ENCODE measurements at places on chromosomes 7 and 10.

GRCh38 chr7:127287133-127287532 lies 34.4 kb upstream of the GRM8 start:
- DNase-seq, result no peak

DNA sequence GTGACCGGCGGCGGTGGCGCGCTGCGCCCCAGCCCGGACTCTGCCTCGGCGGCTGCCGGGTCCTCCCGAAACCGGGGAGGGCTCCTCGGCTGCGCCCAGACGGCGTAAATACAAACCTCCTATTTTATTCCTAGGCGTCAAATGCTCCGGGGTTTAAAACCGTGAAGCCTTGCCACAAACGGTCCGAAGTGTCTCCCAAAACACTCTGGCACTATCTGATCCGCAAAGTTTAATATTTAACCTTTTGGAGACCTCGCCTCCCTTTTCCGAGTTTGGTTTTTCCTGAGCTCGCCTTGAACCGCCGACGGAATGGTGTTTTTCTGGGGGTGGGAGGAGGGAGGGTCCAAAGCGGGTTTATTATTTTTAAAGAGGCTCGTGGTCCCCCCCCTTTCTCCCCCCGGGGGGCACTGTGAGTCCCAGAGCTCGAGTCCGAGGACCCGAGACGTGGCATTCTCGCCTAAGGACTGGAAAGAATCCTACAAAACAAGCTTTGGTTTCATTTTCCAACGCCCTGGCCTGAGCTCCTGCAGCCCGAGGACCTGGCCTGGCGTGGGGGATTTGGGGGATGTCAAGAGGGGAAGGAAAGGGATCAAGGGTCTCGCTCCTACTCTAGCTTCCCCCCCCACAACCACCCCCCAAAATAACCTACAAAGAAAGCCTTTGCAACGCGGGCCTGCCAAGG lies 1.8 kb downstream of the TNRC18 start:
- no peak for DNase-seq

- no peak for DNase-seq
These were observed 136.2 kb upstream of the FZD8 start for GRCh38 chr10:35778306-35778705.

DNA sequence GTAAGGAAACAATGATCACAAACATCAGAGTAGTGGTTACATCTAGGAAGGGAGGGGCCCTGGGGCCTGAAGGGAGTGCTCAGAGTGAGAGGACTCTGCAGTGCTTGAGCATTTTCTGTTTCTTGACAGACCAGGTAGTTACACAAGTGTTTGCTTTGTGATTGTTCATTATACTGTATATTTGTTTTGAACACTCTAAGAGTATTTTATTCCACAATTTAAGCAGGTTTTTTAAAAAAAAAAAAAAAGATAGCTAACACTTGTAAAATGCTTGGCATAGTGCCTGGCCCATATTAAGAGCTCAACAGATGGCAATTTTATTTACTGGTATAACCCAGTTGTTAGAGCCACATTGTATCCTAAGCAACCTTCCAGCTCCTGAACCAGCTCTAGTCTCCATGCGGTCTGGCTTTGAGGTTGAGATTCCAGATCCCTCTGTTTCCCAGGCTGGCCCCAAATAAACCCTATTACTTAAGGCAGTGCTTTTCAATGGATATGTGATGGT lies 20.1 kb upstream of the ATXN7L1 start:
- DNase-seq, result no peak

DNA sequence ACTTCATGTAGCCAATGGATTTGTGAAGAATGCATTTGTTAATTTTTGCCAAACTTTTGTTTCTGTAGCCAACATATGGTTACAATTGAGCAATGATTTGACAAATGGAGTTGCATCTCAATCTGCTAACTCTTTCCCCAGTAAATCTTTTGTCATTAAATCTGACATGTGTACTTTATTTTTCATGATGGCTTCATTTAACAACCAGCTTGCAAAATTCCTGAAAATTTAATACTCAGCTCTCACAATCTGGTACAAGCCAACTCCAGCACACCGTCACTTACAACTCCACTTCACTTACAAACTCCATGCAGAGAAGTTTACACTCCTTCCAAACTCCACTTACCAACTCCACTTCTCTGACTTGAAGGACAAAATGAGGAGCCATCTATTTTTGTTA lies 26.5 kb upstream of the HIBADH start:
- DNase-seq, result no peak

GRCh38 chr10:44923611-44924010 lies 12.5 kb downstream of the TMEM72 start:
- no peak for DNase-seq

DNA sequence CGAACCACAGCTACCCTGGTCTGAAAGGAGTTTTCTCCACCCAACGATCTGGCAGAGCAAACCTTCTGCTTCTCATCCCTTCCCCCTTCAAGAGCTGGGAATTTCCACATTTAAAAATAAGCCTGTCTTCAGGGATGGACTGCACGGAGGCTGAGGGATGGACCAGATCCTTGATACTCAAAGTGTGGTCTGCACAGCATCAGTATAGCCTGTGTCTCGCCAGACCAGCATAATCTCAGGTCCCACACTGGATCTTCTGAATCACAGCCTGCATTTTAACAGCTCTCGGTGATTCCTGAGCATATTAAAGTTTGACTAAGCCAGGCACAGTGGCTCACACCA lies 7.1 kb downstream of the KCNMA1 start:
- no peak for DNase-seq

DNA sequence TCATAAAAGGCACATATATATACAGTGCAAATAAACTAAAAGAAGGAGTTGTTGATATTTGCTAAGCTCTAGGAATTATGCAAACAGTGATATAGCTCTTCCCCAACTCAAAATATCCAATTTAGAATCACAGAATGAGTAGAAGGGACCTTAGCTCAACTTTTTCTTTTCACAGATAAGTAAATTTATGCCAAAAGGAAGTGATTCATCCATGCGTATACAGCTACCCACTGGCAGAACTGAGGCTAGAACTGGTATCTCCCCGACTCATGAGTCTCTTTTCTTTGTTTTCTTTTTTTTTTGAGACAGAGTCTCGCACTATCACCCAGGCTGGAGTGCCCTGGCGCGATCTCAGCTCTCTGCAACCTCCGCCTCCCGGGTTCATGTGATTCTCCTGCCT lies 54.2 kb upstream of the SVIL start:
- no peak for DNase-seq

DNA sequence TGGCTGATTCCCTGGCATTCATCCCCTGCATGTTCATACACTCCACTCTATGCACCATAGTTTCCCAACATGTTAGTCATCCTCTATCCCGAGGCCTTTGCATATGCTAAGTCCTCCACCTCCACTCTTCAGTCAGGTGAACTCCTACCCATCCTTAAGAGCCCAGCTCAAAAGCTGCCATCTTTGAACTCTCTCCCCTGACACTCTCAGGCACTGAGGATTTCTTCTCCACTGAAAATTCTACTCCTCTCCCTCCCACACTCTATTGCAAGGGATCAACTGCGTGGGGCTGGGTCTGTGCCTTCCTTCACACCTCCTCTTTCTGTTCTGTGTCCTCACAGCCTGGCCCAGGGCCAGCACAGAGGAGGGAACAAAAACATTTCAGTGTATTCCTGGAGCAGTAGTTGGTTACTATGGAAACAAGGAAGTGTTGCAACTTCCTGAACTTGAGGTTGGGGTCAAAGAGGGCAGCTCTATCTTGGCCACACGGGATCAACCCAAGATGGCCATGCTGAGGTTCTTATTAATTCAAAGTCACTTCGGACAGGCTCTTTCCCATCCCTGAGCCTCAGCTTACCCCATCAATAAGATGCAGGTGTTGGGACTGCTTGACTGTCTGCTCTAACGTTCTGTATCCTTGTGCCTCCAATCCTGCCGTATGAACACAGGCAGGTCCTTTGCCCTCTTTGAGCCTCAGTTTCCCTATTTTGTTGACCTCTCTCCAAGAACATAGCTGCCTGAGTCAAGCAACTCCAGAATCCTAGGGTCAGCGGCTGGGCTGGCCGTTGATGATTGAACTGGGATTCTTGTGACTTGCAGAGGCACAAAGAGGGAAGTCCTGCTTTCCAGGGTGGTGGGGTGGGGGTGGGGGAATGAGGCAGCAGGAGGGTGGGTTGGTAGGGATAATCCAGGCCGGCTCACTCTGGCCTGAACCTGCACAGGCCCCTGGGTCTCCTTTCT lies 15.5 kb downstream of the ZMIZ1 start:
- DNase-seq, result no peak

DNA sequence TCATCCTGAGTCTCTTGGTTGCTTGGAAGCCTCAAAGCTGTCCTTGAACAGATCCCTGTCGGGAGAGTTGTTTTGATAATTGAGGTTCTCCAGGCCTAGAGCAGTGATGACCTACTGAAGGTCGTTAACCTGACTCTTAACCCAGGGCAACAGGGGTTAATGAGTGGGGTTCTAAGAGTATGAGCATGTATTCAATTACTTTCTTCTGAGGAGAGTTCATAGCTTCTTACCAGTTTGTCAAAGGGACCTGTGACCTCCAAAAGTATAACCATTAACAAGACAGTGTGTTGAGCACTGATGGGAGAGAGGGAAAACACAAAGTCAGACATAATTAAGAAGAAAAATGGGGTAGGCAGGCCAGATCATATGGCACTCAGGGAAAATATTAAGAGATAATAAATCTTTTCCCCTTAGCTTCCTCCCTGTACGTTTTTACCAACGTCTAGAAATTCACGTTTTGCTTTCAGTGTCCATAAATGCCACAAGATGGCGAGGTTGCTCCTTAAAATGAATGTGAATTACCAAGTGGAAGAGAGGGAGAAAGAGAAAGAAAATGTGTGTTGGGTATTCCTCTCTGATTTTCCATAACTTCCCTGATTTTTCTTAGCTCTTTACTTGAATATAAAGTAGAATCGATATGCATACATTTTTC lies 97.6 kb downstream of the SUGCT start:
- DNase-seq, result no peak

DNA sequence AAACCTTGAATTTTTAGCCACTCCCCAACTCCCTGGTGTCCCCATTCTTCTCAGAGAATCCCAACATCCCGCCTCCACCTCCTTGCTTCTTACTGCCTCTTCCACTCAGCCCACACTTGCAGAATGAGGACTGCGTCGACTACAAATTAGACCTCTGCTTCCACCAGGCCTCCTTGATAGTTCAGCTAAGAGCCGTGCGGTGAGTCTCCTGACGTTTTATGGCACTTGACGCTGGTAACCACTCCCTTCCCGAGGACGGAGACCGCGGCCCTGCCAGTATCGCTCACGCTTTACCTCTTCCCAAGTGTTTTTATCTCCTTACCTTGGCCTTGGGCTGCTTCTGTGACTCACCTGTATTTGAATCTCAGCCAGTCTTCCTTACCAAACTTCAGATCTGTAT lies 31.1 kb downstream of the RBM17 start:
- no peak for DNase-seq

- DNase-seq, result no peak
These were observed 13.1 kb downstream of the PHKG1 start for GRCh38 chr7:56079450-56080185.

DNA sequence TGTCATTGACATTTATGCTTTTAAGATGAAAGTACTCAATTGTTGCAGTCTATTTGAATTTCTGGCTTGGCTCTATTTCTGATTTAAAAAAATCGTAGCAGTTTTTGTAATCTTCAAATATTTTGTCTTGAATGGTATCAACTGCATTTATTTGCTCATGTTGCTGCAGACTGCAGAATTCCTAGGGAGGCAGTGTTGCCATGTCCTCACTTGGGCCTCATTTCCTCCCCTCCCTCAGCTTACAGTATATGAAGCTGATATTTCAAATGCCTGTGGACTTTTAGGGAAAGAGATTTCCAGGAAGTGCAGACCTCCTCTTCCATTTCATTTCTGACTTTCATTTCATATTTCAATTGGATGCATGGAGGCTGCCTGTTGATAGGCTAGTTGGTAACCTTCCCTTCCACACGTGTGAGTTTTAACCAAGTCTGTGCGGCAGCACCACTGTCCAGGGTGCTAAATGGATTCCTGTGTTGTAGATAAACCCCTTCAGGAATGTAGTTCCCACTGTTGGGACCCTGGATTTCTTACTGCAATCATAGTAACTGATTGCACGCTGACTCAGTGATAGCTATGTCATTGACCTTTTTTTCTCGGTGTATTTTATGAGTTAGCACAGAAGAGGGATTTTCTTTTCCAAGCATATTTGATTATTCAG lies 17.5 kb downstream of the VPS50 start:
- no peak for DNase-seq

GRCh38 chr7:102028206-102028826 lies 210.9 kb downstream of the CUX1 start:
- no peak for DNase-seq

DNA sequence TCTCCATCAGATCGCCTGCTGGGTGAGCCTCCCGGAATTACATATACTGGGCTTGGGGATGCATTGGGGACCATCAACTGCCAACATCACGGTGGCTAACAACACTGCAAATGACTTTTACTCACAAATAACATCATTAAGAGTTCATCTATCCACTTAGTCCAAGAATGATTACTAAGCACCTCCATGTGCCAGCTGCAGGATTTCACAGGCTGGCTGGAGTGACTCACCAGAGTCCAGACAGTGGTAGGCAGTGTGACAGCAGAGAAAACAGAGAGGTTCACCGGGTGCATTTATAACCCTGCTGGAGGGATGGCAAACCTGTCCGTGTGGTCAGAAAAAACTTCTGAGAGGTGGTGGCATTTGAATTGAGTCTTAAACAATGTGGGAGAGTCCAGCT lies 3.2 kb upstream of the IGFBP3 start:
- no peak for DNase-seq

DNA sequence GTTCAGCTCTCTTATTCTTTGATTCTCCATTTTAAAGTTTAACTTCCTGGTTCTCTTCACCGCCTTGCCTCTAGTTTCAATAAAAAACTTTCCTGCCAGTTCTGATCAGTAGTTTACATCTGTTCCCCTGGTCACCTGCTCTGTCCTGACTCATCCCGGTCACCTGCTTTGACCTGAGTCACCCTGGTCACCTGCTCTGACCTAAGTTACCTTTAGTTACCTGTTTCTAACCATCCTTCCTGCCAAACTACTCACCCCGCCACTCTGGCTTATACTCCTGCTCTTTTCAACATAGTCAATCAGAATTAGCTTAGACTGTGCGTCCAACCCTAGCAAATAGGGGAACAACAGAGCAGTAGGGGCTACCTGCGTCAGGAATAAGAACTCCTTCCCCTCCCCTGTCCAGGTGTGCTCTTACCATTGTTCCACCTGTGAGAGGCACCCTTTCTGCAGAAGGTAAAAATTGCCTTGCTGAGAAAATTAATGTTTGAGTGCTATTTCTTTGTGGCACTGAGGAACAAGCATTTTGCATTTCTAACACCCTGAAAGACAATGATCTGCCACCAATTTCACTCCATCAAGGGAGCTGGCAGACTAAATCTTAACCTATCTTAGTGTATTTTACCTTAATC lies 263.6 kb downstream of the DOCK4 start:
- no peak for DNase-seq

All from activated T-helper 1 cell treated with anti-CD3 and anti-CD28 coated beads, Interleukin-2, amount 50 U/mL, for 16 hours (primary cell).